ENCODE measurements at places on chromosomes 2 and 18.

DNA sequence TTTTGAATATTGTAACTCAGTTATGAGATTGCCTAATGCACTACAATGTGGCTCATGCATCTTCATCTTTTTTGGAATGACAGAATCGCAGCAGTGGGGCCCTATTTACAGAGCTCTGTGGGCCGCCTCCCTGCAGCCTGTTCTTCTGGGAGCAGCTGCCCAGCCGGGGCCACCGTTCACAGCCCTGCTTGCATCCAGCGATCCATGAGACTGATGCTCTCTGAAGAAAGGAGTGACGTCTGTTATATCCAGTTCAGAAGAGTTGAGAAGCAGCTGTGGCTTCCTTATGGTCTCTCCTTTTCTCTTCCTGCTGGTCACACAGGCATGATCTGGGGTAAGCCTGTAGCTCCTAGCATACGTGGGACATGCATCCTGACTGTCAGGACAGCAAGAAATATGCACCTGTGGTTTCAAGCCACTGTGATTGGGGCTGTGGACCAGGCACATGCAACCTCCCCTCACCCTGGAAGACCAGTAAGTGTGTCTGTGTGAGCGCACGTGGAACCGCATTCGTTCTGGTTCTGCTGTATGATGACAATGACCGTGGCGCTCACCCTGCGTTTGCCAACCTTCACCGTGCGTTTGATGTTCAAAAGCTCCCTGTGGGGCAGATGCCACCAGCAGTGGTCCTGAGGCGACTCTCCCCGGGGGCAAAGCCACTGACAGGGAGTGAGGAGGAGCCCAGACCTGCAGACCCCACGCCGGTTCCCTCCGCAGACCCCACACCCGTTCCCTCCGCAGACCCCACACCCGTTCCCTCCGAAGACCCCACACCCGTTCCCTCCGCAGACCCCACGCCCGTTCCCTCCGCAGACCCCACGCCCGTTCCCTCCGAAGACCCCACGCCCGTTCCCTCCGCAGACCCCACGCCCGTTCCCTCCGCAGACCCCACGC lies 189.8 kb downstream of the TMEM18 start:
- no peak for DNase-seq

GRCh38 chr2:25976983-25977741 lies 5.1 kb downstream of the KIF3C start:
- DNase-seq = no peak

GRCh38 chr18:54830260-54830659 lies 2.0 kb downstream of the RAB27B start:
- no peak for DNase-seq

GRCh38 chr2:126657636-126658318 lies 1.8 kb downstream of the GYPC start:
- DNase-seq = peak; percentile 20

GRCh38 chr2:138777996-138778395 lies 2.2 kb downstream of the NXPH2 start:
- no peak for DNase-seq

DNA sequence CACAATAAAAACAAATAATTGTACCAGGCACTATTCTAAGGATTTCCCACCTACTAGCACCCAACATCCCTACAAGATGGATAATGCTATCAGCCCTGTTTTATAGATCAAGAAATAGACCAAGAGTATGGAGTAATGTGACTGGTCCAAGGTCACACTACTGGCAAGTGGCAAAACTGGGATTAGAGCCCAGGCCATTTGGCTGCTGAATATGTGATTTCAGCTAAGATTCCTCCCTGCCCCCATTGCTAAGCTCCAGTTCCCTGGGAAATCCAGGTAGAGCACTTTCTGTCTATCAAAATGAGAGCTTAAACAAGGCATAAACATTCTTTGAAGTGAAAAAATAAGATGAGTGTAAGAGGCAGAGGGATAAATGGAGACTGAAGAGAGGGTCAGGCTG lies 157.8 kb downstream of the DNAH6 start:
- no peak for DNase-seq

DNA sequence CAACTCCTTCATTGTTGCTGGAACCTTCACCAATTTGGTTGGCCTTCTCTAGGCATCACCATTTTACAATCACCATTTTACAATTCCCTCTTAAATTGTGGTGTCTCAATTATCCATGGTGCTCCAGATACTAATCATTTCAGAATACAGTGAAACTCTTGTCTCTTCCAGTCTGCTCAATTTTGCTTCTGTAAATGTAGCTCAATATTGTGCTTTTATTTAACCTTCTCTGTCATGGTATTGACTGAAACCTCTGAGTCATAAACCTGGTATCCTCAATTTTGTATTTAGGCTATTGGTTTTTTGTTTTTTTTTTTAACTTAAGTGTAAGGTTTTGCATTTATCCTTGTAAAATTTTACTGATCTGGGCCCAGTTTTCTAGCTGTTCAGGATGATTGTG lies 16.1 kb downstream of the STRADB start:
- no peak for DNase-seq
